Right atrium auricular region (tissue), 2 donors: ENCODE measurements at places on chromosomes 12 and 14. TPM values are rescaled to one million over a fixed set of nuclear protein-coding genes. Genes with fewer than 3 reads are reported as not detected.

Gene TMEM19
- total RNA-seq = 20.5 TPM

Gene IFI27L2
- 42.9 TPM for total RNA-seq

Gene ATP5MC2
- total RNA-seq = 659 TPM

DNA sequence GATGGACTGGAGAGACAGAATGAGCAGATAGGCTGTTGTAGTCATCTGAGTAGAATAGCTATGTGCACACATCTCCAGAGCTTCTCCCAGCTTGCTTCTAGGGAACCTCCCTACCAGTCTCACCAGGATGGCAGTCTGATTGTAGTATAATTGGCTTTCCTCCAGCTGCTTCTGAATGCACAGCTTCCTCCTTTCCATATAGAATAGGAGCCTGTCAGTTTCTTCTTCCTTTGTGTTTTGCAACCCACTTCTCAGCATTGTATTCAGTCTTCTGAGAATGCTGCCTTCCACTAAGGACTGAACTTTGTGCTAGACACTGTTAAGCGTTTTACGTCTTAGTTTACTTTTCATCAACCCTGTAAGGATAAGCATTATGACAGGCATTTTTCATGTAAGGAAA, 2.2 kb upstream of the CSAD start:
- no peak overlapping the region for H3K4me3 ChIP-seq
- no peak for DNase-seq
- H3K4me1 ChIP-seq = no peaks in the 10 kb centered on the region
- peaks cover 59% of the 10 kb centered on the region for H3K36me3 ChIP-seq
- H3K27ac ChIP-seq = no peak overlapping the region

- no peaks in the 10 kb centered on the region for H3K27me3 ChIP-seq
- H3K36me3 ChIP-seq = no peaks in the 10 kb centered on the region
- no peak overlapping the region for H3K27ac ChIP-seq
- no peaks in the 10 kb centered on the region for H3K4me1 ChIP-seq
Observed at GRCh38 chr12:131363841-131364495, 346.9 kb upstream of the SFSWAP start.
